ENCODE measurements at places on chromosomes 3 and 15. TPM values are rescaled to one million over a fixed set of nuclear protein-coding genes. Genes with fewer than 3 reads are reported as not detected.
A peak's percentile ranks its signal among the peaks of the same experiment; 100 is the strongest.

DNA sequence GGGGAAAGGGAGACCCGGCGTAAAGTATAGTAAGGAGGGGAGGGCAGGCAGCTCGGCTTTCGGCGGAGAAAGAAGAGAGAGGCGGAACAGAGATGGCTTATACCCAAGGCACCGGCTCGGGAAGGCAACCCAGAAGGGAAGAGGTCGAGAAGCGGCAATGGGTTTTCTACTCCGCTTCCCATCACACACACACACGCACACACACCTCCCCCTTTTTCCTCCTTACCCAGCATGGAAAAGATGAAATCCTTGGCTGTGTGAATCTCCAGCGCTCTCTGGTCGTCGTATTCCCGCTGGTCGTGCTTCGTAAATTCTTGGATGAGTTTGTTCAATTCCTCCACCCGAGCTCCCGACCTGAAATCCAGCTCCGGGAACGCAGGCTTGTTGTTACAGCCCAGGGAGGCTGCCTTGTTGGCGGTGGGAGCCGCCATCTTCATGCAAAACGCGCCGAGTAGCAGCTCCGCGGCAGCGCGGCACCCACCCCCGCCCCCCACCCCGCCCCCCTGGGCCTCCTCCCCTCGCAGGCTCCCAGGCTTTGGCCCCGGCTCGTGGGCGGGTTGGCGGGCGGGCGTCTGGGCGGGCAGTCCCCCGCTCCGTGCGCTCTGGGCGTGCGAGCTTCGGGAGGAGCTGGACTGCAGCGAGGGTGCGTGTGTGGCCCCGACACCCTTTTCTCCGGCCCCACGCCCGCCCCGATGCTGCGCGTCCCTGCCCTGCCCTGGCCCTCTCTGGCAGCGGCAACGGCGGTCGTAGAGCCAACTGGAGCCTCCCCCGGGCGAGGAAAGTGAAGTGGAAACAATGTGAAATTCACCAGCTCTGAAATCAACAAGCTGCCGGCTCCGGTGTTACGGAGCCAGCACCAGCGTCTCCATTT is at the start of gene MB21D2:
Gene MB21D2, minus strand, starts transcription at position 453 of the 871 bp plus-strand sequence. Its CDS starts 16 bp downstream, at position 437.
- H3K4me3 ChIP-seq, result peak within 1 kb of the TSS; percentile 47
- H3K4me1 ChIP-seq, result peaks cover 29% of the 10 kb centered on the region
- no peaks in the 10 kb centered on the region for H3K27me3 ChIP-seq
- H3K36me3 ChIP-seq, result no peaks in the 10 kb centered on the region
- peak within 1 kb of the TSS; percentile 85 for H3K27ac ChIP-seq

GRCh38 chr3:30227571-30228301 is 378.7 kb upstream of the TGFBR2 start:
- H3K27ac ChIP-seq, result peak overlapping the region; percentile 3
- H3K4me1 ChIP-seq, result peaks cover 32% of the 10 kb centered on the region
- no peak overlapping the region for H3K4me3 ChIP-seq

DNA sequence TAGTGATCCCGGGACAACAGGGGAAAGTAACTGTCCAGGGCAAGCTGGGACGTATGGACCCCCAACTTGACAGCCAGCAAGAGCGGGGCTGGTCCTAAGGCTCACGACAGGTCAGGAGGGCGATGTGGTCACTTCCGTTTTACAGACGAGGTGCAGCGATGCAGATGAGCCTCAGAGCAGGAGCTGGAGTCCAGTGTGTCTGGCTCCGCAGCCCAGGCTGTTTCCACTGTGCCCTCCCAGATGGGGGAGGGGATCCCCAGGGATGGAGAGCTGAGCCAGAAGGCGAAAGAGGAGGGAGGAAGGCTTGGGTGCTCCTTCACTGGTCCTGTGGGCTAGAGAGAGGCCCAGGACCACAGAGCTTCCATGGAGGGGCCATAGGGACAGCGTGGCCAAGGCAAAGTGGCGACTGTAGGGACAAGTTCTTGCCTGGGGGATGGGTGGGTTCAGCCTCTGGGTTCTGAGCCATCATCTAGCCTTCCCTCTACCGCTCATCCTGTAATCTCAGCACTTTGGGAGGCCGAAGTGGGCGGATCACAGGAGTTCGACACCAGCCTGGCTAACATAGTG is 5.7 kb downstream of the SNX33 start:
- no peak overlapping the region for H3K27ac ChIP-seq
- DNase-seq, result no peak
- H3K36me3 ChIP-seq, result peaks cover 4% of the 10 kb centered on the region
- no peaks in the 10 kb centered on the region for H3K27me3 ChIP-seq
- peaks cover 58% of the 10 kb centered on the region for H3K4me1 ChIP-seq

- H3K36me3 ChIP-seq, result no peaks in the 10 kb centered on the region
- H3K27ac ChIP-seq, result no peak overlapping the region
- no peak for DNase-seq
Observed at GRCh38 chr15:88538972-88539371, 7.5 kb downstream of the DET1 start.

GRCh38 chr3:57147071-57147470 is 18.1 kb downstream of the IL17RD start:
- H3K4me3 ChIP-seq, result no peak overlapping the region
- H3K27me3 ChIP-seq, result no peaks in the 10 kb centered on the region
- DNase-seq, result no peak
- no peaks in the 10 kb centered on the region for H3K4me1 ChIP-seq
- no peak overlapping the region for H3K27ac ChIP-seq
- no peaks in the 10 kb centered on the region for H3K36me3 ChIP-seq

- no peaks in the 10 kb centered on the region for H3K36me3 ChIP-seq
- no peak overlapping the region for H3K4me3 ChIP-seq
- no peaks in the 10 kb centered on the region for H3K27me3 ChIP-seq
- DNase-seq, result no peak
- H3K27ac ChIP-seq, result peak overlapping the region; percentile 57
Observed at GRCh38 chr3:143825513-143825912, 22.8 kb downstream of the SLC9A9 start.

Gene CLCN2
- total RNA-seq, result 14.7 TPM

Gene CIB2
- 0.91 TPM for total RNA-seq

DNA sequence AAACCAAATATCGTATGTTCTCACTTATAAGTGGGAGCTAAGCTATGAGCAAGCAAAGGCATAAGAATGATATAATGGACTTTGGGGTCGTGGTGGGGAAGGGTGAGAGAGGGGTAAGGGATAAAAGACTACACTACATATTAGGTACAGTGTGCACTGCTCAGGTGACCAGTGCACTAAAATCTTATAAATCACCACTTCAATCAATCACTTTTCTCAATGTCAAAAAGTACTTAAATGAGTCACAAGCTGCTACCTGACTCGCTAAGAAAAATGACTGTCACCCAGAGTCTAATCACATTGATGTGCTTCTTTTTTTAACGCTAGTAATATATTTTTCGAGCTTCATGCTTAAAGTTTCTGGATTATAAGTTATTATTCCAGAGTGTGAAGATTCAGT is 95.5 kb downstream of the CBLB start:
- no peak for DNase-seq
- H3K4me1 ChIP-seq, result peaks cover 9% of the 10 kb centered on the region
- no peaks in the 10 kb centered on the region for H3K36me3 ChIP-seq
- no peak overlapping the region for H3K27ac ChIP-seq

DNA sequence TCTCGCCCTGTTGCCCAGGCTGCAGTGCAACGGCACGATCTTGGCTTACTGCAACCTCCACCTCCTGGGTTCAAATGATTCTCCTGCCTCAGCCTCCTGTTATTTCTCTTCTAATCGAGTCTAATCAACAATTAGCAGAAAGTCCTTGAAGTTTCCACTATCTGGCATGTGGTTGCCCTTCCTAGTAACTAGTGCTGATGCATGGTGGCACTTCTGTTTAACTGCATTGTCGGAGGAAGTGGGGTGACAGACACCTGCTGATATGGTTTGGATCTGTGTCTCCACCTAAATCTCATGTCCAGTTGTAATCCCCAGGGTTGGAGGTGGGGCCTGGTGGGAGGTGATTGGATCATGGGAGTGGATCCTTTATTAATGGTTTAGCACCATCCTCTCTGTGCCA is 9.2 kb downstream of the CRTAP start:
- peaks cover 21% of the 10 kb centered on the region for H3K36me3 ChIP-seq
- no peaks in the 10 kb centered on the region for H3K4me1 ChIP-seq
- H3K27me3 ChIP-seq, result no peaks in the 10 kb centered on the region
- no peak overlapping the region for H3K27ac ChIP-seq
- H3K4me3 ChIP-seq, result no peak overlapping the region

- H3K36me3 ChIP-seq, result peaks cover under 1% of the 10 kb centered on the region
- no peak for DNase-seq
- H3K4me3 ChIP-seq, result peak overlapping the region; percentile 88
- H3K27me3 ChIP-seq, result no peaks in the 10 kb centered on the region
Observed at GRCh38 chr3:9399746-9400145, 2.3 kb downstream of the SETD5 start.

Gene TNNC1
- 119 TPM for total RNA-seq

- no peaks in the 10 kb centered on the region for H3K27me3 ChIP-seq
- H3K4me3 ChIP-seq, result no peak overlapping the region
- peaks cover 45% of the 10 kb centered on the region for H3K4me1 ChIP-seq
- H3K36me3 ChIP-seq, result no peaks in the 10 kb centered on the region
- no peak for DNase-seq
- peak overlapping the region; percentile 83 for H3K27ac ChIP-seq
Observed at GRCh38 chr3:152197937-152198336, 70.8 kb upstream of the MBNL1 start.

Gene DLL4
- total RNA-seq, result 38.0 TPM

DNA sequence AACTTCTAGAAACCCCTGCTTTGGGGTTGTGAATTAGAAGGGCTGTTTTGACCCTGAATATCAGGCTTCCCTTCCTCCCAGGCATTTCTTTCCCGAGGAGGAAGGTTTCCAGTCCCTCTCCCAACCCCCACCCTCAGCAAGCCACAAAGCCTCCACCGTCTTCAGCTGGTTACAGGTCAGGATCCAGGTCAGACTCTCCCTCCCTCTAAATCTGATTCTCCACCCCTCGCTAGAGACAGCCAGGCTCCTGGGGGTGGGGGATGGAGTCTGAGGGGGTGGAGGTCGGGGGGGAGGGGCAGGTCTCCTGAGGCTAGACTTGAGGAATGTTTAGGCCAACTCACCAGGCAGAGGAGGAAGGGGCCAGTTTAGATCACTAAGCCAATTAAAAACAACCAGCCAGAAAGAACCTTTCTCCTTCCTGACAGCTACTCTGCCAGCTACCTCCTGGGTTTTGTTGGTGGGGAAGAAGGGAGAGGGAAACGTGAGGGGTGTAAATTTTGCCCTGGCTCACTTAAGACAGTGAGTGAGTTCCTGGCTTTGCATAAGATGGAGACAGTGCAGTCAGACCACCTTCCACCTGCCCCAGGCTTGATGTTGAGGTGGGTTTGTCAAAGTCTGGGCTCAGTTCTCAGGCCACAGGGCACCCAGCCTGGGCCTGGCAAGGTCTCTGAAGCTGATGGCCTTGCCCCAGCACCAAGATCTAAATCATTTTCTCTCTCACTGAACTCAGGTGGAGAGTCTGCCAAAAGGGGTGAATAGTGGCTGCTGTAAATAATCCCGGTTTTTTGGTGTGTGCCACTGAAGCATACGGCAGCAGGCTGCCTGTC is 19.5 kb downstream of the BMF start:
- H3K27me3 ChIP-seq, result no peaks in the 10 kb centered on the region
- no peak for DNase-seq

Gene NMB
- total RNA-seq, result 4.7 TPM

Gene STRA6
- not detected for total RNA-seq

DNA sequence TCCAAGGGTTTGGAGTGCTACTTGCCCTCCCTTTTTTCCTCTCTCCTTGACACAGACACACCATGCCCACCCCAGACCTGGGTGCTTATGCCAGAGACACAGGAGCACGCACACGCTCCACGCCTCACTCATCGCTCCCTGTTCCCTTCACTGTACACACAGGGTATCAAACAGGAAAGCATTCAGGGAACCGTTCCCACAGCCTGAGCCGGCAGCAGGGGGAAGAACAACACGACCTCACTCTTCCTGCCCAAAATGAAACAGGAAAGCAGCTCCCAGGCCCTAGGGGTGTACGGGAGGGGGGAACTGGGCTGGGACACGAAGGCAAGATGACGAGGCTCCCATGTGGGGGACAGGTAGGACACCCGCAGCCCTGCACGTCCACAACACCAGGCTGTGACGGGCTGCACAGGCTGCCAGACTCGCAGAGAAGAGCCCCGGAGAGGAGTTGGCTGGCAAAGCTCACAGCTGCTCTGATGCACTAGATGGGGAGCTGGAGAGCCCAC is 11.2 kb downstream of the DLL4 start:
- no peak for DNase-seq
- H3K27me3 ChIP-seq, result no peaks in the 10 kb centered on the region
- H3K4me1 ChIP-seq, result peaks cover 58% of the 10 kb centered on the region
- H3K36me3 ChIP-seq, result no peaks in the 10 kb centered on the region

- peaks cover 16% of the 10 kb centered on the region for H3K4me1 ChIP-seq
- H3K27ac ChIP-seq, result no peak overlapping the region
- no peak for DNase-seq
Observed at GRCh38 chr3:47440131-47440530, 35.6 kb downstream of the SCAP start.

DNA sequence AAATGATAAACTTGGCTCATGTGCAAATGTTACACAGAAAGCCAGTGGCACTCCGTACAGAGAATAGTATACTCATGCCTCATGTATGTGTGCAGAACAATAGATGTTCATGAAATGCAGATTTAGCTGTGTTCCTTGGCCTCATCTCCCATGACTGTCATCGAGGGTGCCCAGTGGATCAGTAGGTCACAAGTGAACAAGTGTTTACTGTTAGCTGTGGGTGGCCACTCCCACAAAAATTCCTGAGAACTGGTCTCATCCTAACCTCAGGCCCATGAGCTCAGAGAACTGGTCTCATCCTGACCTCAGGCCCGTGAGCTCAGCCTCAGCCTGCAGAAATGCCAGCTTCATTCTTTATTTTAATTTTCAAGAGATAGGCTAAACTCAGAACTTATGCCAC is 124.1 kb downstream of the GADL1 start:
- no peaks in the 10 kb centered on the region for H3K36me3 ChIP-seq
- H3K27ac ChIP-seq, result no peak overlapping the region
- no peak overlapping the region for H3K4me3 ChIP-seq

Gene OIP5
- not detected for total RNA-seq

Gene COL6A6
- total RNA-seq, result 12.1 TPM

GRCh38 chr3:151903501-151903991 is 30.1 kb downstream of the SUCNR1 start:
- H3K4me3 ChIP-seq, result no peak overlapping the region
- no peak overlapping the region for H3K27ac ChIP-seq
- no peaks in the 10 kb centered on the region for H3K36me3 ChIP-seq
- peaks cover 4% of the 10 kb centered on the region for H3K4me1 ChIP-seq

DNA sequence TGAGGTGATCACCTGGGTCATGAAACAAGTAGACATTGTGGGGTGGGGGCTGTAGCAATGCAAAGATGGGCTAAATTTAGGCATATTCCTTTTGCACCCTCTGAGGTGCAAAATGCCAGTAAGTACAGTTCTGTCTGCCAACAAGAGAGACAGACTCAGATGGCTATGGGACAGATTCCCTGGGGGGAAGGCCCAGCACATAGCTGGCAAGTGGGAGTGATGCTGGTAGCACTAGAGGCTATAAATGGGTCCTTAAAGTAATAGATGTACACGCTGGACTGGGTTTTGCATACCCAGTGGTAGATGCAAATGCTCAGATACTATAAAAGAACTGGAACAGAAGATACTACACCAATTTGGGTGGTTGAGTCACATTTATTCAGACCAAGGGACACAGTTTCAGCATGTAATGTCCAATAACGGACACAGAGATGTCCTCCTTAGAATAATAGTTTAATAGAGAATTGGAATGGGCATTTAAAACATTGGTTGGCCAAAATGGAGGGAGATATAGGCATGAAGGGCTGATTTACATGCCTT is 67.4 kb upstream of the RNU6-1 start:
- no peaks in the 10 kb centered on the region for H3K4me1 ChIP-seq
- DNase-seq, result no peak
- H3K27me3 ChIP-seq, result no peaks in the 10 kb centered on the region

GRCh38 chr3:140545756-140546155 is 132.1 kb upstream of the TRIM42 start:
- no peak overlapping the region for H3K27ac ChIP-seq
- DNase-seq, result no peak
- no peaks in the 10 kb centered on the region for H3K4me1 ChIP-seq

Gene SERINC4
- total RNA-seq, result not detected

- no peak for DNase-seq
- H3K27ac ChIP-seq, result no peak overlapping the region
- no peaks in the 10 kb centered on the region for H3K36me3 ChIP-seq
Observed at GRCh38 chr3:159237226-159237625, 435.4 kb downstream of the MFSD1 start.

Measured in upper lobe of left lung (tissue), 6 donors.